ENCODE measurements at places on chromosomes 2 and 18. TPM values are rescaled to one million over a fixed set of nuclear protein-coding genes. Genes with fewer than 3 reads are reported as not detected.

The RASGRP3 gene
- total RNA-seq, result 4.1 TPM

The TRAPPC8 gene
- 35.1 TPM for total RNA-seq

The RNF152 gene
- 33.3 TPM for total RNA-seq

The FN1 gene
- 11,165 TPM for total RNA-seq

The ATG9A gene
- 35.6 TPM for total RNA-seq

The GMCL1 gene
- 5.9 TPM for total RNA-seq

The C2orf68 gene
- 11.3 TPM for total RNA-seq

The NAT8 gene
- total RNA-seq, result not detected

The COL3A1 gene
- total RNA-seq, result 1,200 TPM

The MYO3B gene
- 0.47 TPM for total RNA-seq

The TUBB8B gene
- not detected for total RNA-seq

The HSBP1L1 gene
- total RNA-seq, result 2.7 TPM

The LRATD1 gene
- 0.47 TPM for total RNA-seq

The UPP2 gene
- total RNA-seq, result not detected

The REEP1 gene
- not detected for total RNA-seq

The CXCR2 gene
- total RNA-seq, result not detected

Data from smooth muscle cell of the coronary artery (primary cell).